Caki2 (cell line): ENCODE measurements at places on chromosomes 16 and 17.

- peak; percentile 84 for DNase-seq
Observed at GRCh38 chr17:67441052-67441895, 64.2 kb downstream of the PITPNC1 start.

DNA sequence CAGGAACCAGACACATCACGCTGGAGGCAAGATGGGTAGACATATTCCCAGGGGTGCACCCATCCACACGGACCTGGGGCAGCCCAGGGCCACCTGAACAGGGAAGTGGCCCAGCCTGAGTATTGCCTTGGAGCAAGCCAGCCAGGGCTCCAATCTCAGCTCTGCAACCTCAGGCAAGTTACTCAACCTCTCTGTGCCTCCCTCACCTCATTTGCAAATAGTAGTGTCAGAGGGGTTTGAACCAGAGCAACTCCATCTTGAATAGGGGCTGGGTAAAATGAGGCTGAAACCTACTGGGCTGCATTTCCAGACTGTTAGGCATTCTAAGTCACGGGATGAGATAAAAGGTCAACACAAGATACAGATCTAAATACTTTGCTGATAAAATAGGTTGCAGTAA lies 35.1 kb upstream of the SNN start:
- no peak for DNase-seq

GRCh38 chr16:27317738-27318391 lies 4.1 kb downstream of the IL4R start:
- no peak for DNase-seq

DNA sequence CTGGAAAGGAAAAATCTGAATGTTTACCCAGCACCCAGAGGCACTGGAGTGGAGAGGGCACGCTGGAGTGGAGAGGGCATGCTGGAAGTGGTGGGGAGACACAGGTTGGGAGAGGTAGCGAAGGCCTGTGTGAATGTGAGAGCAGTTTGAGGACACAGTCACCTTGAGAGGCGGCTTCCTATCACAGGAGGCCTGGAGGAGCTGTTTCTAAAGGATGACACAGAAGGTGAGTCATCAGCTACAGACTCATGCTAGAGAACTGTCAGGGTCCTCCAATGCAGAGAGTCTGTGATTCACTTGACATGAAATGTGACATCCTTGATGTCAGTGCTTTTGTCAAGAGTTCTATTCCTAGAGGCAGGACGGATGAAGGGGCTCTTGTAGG lies 13.8 kb downstream of the CTRL start:
- DNase-seq, result peak; percentile 41

DNA sequence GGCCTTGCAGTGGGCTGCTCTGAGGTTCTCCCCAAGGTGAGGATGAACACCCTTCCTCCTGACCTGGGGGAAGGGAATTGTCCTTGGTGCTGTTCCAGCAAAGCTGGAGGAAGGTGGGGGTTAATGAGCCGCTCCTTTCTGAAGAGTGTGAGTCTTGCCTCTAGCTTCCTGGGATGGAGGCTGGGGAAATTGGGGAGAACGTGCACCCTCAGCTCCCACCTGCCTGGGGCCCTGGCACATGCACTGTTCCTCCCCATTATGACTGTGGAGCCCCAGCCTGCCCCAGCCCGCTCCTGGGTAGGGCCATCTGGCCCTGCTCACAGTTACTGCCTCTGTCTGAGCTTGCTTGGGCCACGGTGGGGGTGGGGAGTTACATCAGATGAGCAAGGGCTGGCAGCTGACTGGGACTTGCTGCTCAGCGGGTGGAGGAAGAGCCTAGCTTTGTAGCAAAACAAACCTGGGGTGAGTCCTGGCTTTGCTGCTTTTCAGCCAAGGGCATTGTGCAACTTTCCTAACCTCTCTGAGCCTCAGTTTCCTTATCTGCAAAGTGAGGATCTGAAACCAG lies 11.1 kb downstream of the TNS4 start:
- peak; percentile 74 for DNase-seq

GRCh38 chr17:80429356-80430275 lies 14.6 kb downstream of the ENDOV start:
- no peak for DNase-seq

DNA sequence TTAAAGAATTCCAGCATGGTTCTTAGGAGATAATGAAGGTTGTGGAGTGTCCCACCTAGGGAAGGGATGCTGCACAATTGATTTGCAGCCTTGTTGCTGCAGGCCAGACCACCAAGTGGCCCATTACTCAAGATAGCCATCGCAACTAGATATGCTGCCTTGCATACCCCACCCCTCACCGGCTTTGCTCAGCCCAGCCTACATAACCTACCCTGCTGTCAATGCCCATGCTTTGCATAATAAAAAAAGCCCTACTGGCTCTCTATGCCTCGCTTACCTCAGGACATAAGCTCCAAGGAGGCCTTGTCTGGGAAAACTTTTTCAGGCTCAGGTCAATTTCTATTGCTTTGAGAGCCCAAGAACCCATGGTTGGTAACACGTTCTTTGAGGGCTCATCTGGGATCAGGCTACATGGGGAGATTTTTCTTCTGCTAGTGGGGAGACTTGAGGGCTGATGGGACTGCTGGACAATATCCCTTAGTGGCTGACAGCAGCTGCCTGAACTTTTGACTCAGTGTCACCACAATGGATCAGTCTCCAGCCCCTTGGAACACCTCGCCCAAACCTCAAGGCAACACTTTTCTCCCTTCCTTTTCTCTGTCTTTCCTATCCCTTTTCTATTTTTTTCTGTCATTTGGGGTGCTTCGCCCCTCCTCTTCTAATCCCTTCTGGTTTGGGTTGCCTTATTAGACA lies 38.3 kb downstream of the SCPEP1 start:
- DNase-seq, result no peak

DNA sequence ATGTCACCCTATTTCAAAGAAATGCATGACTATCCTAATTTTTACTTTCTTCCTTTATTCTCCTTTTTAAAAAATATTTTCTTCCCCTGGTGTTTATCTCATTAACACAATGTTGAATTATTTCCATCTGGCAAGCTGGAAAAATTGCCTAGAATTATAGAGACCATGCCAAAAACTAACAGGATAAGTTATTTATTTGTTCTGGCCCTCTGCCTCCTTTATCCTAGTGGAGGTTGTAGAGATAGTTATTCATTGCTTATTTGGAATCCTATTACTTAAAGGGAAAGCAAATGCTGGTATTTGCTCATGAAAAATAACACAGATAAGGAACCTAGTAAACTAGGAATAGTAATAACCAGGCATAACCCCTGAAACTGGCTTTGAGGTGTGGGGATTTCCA lies 684.9 kb upstream of the KIF2B start:
- no peak for DNase-seq

GRCh38 chr16:74747716-74748615 lies 26.7 kb downstream of the FA2H start:
- DNase-seq, result no peak

- DNase-seq, result no peak
Observed at GRCh38 chr16:23940111-23940510, 104.3 kb downstream of the PRKCB start.

DNA sequence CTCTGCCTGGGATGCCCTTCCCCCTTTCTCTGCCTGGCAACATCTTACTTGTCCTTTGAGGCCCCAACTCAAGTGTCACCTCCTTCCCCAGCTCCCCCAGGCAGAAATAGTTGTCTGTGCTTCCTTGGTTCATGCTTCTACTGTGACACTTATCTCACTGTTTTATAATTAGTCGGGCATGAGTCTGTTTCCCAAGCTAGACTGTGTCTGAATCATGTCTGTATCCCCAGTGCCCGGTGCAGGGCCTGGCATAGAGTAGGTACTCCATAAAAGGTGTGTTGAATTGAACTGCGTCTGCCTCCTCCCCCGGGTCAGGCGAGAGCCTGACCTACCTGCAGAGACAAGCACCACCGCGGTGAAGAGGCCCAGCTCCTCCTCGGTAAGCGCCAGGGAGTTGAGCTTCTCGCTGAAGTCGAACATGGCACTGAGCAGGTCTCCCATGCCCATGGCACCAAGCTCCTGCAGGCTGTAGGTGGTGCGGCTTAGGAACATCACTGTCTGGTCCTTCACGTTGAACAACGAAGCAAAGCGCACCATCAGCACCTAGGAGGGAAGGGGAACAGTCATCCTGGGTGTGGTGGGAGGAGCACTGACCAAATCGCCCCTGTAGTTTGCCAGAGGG lies 6.7 kb downstream of the NR1D1 start:
- DNase-seq, result no peak

GRCh38 chr16:58628845-58629732 lies 537 bp downstream of the CNOT1 start:
- peak; percentile 27 for DNase-seq

- peak; percentile 49 for DNase-seq
Observed at GRCh38 chr16:15988268-15989013, 39.0 kb downstream of the ABCC1 start.

- no peak for DNase-seq
Observed at GRCh38 chr16:84604477-84605013, 13.3 kb downstream of the COTL1 start.

GRCh38 chr17:73833775-73834488 lies 189.7 kb upstream of the SDK2 start:
- DNase-seq, result peak; percentile 14

GRCh38 chr17:79606487-79607281 lies 4.2 kb downstream of the RBFOX3 start:
- DNase-seq, result no peak

DNA sequence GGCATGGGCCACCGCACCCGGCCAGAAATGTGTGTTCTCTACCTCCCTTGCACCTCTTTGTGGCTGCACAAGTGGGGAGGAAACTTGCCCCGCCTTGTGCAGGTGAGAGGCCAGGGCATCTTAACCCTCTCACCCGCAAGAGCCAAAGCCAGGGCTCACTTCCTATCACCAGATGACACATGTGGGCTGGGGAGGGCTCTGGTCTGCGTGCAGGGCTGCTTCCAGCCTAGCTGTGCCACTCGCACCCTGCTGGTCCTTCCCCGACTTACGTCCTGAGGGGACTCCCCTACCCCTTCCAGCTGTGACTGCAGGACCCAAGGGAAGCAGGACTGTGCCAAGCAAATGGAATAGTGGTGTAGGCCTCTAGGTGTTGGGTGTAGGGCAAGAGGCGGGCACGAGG lies 6.9 kb downstream of the MIEF2 start:
- no peak for DNase-seq

GRCh38 chr16:54040480-54040879 lies 246.1 kb downstream of the IRX3 start:
- no peak for DNase-seq

DNA sequence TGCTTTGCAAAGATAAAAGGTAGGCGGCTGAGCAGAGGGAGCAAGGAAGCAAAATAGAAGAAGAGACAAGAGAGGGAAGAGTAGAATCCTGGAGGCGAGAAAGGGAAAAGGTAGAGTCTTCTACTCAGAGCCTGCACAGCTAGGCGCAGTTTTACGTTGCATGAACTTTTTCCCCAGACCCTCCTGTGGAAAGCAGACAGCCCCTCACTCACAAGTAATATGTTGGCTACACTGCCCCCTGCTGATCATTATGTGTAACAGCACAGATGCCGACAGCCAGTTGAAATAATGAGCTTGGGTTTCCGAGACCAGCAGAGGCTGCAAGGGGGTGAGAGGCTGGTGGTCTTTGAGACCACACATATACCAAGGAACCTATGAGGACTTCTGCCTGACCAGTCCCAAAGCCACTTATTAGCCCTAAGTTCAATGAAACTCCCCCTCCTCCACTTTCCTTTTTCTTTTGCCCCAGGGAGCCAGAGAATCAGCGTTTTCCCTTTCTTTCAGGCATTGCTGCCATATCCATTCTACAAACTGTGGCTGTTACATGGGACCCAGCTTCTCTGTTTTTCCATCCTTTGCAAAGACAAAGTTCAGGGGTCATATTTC lies 22.5 kb upstream of the CMTR2 start:
- no peak for DNase-seq

GRCh38 chr16:89842471-89843408 lies 14.5 kb downstream of the SPIRE2 start:
- DNase-seq, result peak; percentile 84

- DNase-seq, result no peak
Observed at GRCh38 chr17:10776381-10776780, 27.5 kb downstream of the TMEM238L start.

- peak; percentile 57 for DNase-seq
Observed at GRCh38 chr16:1825864-1826690, 548 bp downstream of the HAGH start.

DNA sequence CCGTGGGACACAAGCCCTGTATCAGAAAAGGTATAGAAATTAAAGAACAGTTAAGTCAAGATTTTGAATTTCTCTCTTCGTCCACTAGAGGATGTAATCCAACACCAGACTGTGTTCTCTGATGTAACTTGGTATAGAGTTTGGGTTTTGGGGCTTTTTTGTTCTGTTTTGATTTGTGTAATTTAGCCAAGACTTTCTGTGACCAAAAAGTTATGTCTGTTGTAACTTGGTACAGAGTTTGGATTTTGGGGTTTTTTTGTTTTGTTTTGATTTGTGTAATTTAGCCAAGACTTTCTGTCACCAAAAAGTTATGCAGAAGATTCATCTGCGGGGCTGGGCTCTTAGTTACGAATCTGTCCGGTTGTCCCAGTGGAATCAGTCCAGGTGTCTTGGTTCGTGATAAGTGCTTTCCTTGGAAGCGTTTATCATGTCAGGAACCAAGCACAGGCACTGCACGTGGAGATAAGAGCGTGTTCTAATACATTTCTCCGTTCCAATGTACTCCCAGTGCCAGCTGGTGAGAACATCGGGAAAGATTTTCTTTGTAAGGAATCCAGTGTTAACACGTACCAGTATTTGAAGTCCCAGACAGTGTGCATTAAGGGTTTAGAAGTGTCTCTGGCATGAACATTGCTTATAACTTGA lies 44.1 kb upstream of the SEC14L1 start:
- DNase-seq, result peak; percentile 29

- peak; percentile 28 for DNase-seq
Observed at GRCh38 chr16:1414532-1415260, at the start of gene UNKL. Gene UNKL (minus strand): TSS chr16:1414704. CDS start chr16:1414691, 13 bp downstream.

GRCh38 chr16:20114356-20114755 lies 40.7 kb upstream of the GPR139 start:
- DNase-seq, result peak; percentile 48

GRCh38 chr16:83494459-83494858 lies 313.3 kb upstream of the HSBP1 start:
- no peak for DNase-seq

DNA sequence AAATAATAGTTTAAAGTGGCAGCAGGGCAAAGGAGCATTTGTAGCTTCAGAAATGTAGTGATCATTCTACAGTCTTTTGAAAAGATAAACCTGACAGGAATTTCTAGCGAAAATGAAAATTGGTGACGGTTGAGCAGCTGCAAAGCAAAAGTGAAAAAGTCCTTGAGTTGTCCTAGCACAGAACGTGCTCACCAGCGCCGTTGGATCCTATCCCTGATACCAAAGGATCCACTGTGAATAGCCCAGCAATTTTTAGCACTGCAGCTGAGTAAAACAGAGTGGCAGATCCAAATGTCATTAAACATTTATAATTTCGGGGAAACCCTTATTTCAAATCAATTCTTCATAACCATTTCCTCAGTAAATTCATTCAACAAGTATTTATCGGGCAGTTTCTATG lies 453.8 kb upstream of the HSBP1 start:
- DNase-seq, result no peak
